Right hindlimb (tissue), 1 donor: ENCODE measurements at places on chromosomes 6 and 20.

GRCh38 chr20:37162646-37163045 lies 16.5 kb upstream of the RPN2 start:
- no peak for DNase-seq

DNA sequence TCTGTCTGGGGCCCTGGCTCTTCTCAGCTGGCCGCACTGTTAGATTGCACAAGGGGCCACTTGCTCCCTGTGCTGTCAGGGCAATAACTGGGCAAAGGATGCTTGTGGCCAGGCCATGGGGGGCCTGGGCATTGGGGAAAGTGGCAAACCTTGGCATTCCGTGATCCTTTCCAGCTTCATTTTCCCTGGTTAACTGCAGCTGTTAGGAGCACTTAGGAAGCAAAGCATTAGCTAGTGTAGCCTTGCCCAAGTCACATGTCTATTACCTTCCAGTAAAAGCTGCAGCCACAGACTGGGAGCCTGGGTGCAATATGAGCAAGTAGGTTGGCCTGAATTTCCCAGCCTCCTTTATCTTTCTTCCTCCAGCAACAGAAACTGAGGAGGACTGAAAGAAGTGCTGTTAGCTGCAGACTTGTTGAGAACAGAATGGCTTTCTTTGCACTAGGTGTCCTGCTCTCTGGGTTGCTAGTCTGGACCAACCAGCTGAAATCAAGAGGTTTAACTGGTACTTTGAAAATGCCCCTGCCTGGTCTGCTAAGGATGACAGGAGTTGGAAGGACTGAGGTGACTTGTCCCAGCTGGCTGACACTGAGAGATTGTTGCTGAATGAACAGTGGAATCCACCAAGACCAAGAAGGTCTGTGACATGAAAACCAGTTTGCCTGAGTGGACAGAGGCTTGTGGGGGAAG lies 312.3 kb upstream of the SUPT3H start:
- DNase-seq, result no peak

DNA sequence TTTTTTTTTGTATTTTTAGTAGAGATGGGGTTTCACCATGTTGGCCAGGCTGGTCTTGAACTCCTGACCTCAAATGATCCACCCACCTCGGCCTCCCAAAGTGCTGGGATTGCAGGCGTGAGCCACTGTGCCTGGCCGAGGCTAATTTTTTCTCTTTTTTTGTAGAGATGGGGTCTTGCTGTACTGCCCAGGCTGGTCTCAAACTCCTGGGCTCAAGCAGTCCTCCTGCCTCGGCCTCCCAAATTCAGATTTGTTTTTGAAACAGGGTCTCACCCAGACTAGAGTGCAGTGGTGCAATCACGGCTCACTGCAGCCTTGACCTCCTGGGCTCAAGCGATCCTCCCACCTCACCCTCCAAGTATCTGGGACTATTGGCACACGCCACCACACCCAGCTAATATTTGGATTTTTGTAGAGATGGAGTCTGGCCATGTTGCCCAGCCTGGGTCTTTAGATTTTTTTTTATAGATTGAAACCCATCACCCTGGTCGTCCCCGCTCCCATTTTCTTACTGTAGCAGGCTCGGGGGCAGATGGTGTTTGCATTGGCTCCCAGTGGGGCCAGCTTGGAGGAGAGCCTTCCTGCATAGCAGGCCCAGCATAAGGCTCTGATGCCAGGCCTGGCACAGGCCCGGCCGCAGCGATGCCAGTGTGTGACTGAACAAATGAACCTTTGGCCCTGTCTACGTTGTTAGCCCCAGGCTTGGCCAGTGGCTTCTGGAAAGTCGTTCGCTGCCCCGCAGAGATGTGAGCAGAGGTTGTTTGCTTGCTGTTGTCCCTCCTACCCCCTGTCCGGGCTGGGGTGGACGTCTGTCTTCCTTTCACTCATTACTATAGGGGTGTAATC lies 4.3 kb upstream of the MTG2 start:
- no peak for DNase-seq

DNA sequence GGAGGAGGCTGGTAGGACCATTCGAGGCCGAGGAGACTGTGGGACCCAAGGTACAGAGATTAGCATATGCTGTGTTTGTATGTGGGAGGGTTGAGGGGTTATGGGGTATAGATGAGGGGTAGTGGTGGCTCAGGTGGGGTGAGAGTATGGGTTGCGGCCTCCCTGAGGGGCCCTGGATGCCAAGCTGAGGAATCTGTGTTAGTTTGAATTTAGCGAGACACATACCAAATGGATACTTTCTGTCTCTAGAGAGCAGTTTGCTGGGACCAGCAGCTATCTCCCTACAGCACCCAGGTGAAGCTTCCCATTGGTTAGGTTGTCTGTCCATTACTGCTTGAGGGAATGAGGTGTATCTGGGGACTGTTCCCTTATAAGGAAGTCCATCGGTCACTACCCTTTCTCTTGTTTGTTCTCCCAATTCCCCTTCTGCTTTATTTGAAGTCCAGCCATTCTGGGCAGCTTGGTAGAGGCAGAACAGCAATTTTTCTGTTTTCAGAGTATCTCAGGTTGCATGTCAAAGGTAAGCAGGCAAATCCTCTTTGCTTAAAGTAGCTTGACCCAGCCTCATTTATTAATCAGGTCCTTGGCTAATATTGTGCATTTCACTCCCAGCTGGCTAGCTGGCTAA lies 15.2 kb downstream of the CHMP4B start:
- no peak for DNase-seq

DNA sequence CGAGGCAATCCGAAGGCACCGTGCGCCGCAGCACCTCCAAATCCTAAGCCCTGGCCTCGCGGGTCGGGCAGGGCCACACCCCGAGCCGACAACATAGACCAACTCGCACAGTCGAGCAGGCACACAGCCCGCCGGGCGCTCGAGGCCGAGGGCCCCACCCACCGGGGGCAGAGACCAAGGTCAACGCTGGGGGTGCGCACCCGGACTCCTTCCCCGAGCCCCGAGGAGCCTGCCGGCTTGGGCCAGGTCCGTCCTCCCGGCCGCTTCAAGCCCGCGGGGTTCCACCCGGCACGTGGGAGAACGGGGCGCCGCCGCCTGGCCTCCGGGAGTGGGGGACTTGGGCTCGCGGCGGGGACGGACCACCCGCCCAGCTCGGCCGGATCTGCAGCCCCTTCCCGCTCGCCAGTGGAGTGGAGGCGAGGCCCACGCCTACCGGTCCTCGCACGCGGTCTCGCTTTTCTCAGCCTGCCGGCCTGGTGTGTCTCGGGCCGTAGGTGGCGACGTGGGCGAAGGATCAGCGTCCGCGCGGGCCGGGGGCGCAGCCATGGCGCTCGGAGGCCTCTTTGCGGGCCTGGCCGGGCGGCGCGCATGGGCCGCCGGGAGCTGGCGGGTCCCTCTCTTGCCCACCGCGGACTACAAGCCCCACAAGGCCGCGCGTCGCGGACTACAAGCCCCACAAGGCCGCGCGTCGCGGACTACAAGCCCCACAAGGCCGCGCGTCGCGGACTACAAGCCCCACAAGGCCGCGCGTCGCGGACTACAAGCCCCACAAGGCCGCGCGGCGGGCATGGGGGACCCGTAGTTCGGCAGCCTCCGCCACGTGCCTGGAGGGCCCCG lies at the start of gene UCKL1:
Gene UCKL1, minus strand, starts transcription at position 590 of the 837 bp plus-strand sequence. Its CDS starts 44 bp downstream, at position 546.
- DNase-seq, result peak; percentile 93

GRCh38 chr6:10862361-10862760 lies 19.5 kb downstream of the GCM2 start:
- DNase-seq, result no peak

DNA sequence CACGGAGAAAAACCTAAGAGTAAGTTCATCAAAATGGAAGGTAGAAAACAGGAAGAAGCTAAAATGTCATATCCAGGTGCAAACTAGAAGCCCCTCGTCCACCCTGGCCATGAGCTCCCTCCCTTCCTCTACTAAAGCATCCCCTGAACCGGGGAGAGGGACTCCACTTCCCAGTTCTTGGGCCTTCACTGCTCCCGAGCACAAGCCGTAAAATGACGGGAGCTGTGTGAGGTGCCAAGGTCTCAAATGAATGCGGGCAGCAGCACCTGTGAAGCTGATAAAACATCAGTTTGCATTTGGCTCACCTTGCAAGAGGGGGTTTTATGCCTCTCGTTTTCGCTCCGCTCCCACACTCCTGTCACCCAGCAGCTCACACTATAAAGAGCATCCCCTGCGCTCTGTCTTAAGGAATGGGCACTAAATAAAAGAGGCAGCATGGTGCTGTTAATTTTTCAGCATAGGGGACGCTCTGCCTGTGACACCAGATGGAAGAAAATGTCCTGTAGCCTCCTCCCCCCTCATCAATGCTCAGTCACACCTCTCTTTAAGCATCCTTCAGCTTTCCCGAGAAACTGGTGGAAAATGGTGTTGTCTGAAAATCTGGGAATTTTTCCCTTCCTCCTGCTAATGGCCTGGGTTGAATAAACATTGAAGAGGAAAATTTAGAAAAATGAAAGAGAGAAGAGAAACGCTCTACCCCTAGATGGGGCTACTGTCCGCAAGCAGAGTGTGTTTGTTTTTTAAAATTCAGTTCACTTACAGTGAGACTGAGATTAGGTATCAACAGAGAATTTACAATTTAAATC lies 563.0 kb upstream of the AGPAT4 start:
- DNase-seq, result peak; percentile 31

GRCh38 chr6:15823838-15824414 lies 161.1 kb upstream of the DTNBP1 start:
- DNase-seq, result no peak

GRCh38 chr6:66970373-66970772 lies 1263.3 kb upstream of the EYS start:
- no peak for DNase-seq

DNA sequence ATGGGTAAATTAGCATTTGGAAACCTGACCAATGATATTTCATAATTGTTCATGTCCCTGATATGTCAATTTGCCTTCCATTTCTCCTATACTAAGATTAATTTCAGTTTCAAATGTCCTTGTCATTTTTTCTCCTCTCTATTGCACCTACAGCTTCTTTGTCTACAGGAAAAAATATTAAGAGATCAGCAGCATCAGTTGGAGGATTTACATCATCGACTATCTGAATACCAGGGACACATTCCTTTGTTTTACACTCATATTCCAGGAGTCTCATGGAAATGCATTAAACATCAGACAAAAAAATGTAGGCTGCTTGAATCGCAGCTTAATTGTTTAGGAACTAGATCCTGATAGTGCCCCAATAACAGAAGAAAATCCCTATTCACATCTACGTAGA lies 188.2 kb downstream of the PRKN start:
- DNase-seq, result no peak

- no peak for DNase-seq
These were observed 10.8 kb downstream of the MCUR1 start for GRCh38 chr6:13803581-13803980.

- DNase-seq, result no peak
These were observed 51.4 kb downstream of the TMEM242 start for GRCh38 chr6:157271911-157272310.

GRCh38 chr6:12138936-12139335 lies 126.8 kb downstream of the HIVEP1 start:
- DNase-seq, result no peak

- peak; percentile 10 for DNase-seq
These were observed 58.3 kb downstream of the TCP11 start for GRCh38 chr6:35082733-35083403.

GRCh38 chr6:109927052-109927451 lies 51.1 kb upstream of the GPR6 start:
- DNase-seq, result no peak

GRCh38 chr6:133184798-133185372 lies 56.3 kb upstream of the EYA4 start:
- DNase-seq, result no peak

DNA sequence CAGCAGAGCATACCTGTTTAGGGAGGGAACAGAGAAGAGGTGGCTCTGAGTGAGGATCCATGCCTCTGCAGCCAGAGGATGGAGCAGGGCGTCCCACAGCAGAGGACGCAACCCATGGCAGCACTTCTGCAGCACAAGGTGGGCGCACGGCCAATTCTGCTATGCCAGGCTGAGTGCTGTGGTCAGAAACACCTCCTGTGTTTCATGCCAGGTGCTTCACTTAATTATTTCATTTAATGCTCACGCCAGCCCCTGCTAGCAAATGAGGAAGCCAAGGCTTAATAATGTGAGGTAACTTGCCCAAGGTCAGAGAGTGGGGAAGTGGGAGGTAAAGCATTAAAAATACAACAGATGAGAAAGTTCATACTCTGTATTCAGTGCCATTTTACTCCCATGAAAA lies 68.5 kb upstream of the PTGIS start:
- DNase-seq, result peak; percentile 35

GRCh38 chr6:96923871-96924493 lies 546 bp upstream of the KLHL32 start:
- DNase-seq, result no peak

GRCh38 chr6:138419766-138420165 lies 15.7 kb downstream of the HEBP2 start:
- no peak for DNase-seq

DNA sequence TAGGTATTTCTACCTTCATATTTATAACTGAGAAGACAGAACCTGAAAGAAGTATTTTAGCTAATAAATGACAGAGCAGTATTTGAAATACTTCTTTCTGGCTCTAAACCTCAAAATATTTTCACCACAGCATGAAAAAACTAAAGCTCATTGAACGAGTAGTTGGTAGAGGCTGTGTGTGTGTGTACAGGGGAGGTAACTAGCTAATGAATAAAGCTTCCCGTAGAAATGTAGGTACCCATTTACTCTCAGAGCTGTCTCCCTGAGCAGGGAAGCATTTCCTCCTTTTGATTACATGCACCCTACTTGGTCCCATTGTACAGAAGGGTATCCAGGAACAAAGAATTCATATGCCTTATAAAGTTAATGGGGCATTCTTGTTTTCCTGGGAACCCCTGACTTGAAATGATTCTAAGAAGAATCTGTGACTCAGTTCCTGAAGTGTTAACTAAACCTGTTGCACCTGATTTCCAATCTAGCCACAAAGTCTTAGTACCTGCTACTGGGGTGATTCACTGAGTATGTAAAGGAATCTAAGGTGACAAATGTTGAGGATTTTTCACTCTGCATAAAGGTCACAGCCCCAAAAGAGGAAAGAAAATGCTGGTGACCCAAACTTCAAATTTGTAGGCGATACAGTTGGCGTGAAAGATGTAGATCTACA lies 12.5 kb downstream of the CRYBG1 start:
- DNase-seq, result no peak

DNA sequence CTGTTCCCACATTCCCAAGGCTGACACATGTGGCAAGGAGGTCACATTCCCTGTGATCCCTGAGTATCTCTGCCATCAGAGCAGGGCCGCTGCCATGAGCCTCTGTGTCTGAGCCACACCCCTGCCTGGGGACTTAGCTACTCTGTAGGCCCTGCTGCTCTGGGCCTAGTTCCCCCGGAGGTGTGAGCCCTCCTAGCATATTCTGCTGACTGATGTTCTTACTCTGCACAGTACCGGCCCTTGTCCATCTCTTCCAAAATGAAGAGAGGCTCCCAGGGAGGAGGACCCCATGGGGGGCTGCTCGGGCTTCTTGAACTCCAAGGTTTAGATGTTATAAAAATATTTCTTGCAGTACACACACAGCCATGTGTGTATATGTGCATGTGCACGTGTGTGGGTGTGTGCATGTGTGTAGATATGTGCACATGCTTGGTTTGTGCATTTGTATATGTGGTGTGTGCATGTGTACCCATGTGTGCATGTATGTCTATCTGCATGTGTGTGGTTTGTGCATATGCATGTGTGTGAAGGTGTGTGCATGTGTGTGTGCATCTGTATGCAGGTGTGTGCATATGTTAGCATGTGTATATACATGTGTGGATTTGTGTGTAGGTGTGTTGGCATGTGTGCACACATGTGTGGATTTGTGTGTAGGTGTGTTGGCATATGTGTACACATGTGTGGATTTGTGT lies 101.2 kb downstream of the ERMARD start:
- DNase-seq, result no peak

- DNase-seq, result no peak
These were observed 10.2 kb downstream of the DZANK1 start for GRCh38 chr20:18456600-18456999.
